ENCODE measurements at places on chromosomes 13 and 19.
A peak's percentile ranks its signal among the peaks of the same experiment; 100 is the strongest.

- DNase-seq, result no peak
Observed at GRCh38 chr13:52025475-52026245, 1.2 kb downstream of the UTP14C start.

DNA sequence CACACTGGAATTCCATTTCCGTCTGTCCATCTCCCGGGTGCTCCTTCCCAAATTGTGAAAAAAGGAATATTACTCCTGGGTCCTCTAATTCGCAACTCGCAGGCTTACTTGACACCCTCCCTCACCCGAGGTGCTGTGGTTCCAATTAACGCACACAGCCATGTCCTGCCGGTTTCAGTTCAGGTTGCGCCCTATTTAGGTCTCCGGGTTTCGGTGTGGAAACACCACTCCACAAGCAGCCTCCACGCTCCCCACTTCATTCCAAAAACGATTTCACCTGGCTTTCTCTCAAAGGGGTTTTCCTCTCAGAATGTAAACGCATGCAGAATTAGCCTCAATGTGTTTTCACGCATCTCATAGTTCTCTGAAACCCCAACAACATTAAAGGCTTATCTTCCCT lies 37.9 kb downstream of the NAXD start:
- no peak for DNase-seq

- DNase-seq, result no peak
Observed at GRCh38 chr19:13537454-13537853, 31.2 kb upstream of the CACNA1A start.

DNA sequence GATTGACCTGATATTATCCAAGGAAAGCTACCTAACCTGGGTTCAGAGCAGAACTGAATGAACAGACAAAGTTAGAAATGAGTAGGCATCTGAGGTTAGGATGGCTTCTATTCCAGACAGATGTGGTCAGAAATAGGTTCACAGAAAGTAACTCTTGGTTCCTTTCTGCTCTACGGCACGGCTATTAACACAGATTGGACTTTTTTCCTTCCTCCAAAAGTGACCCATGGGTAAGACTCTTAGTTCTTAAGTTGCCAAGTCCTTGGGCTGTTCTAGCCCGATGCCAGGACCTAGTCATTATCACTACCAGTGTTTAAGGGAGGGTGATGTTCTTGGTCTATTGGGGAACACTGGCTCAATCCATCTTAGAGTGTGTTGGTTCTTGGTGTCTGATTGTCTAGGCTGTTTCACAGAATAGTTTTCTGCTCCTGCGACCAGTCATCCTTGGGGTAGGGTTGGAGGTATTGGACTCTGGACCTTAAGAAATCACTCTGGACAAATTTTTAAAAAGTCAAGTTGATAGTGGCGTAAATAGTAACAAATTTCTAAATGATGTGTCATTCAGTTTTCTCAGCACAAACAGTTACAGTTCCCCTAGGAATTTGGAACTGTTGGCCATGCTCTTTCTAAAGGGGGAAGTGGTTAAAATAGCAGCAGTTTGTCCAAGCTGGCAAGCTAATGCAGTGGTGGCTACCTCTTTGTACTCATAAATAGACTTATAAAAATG lies 60.1 kb upstream of the MYCBP2 start:
- peak; percentile 28 for DNase-seq

DNA sequence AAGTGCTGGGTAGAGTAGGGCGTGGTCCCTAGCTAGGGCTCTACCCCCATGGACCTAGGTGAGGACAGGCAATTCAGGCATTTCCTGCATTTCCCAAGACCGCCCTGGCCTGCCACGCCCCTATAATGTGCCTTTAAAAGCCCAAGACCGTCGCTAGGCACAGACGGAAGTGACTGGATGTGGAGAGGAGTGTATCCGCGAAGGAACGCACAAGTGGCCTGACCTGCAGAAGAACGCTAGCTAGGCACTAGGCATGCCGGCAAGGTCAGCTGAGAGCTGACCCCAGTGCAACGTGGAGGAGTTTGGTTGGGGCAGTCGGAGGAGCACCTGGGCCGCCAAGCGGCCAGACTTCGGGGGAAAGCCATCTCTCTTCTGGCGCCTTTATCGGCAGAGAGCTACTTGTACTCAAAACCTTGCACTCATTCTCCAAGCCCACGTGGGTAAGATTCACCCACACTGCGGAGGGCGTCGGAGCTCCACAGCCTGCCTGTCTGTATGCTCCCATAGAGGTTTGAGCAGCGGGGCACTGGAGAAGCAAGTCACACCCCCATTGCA lies 370.0 kb downstream of the FGF9 start:
- peak; percentile 20 for DNase-seq

DNA sequence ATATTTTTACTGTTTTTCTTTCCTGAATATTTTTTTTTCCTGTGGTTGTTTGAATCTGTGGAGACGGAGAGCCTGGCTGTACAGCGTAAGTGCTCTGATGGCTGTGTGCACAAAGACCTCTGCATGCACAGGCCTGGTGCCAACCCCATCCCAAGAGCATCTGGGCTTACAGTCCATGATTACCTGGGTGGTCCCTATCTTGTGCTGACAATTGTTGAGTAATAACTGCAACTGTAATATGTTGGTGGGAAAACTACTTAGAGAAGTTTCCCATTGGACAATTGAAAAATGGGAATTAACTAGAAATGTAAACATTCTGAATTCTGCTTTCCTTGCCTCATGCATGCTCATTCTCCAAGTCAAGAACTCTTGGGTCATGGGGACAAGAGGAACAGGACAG lies 268.7 kb downstream of the SHISA2 start:
- DNase-seq, result no peak

GRCh38 chr13:97133955-97134354 lies 88.2 kb upstream of the MBNL2 start:
- DNase-seq, result no peak

DNA sequence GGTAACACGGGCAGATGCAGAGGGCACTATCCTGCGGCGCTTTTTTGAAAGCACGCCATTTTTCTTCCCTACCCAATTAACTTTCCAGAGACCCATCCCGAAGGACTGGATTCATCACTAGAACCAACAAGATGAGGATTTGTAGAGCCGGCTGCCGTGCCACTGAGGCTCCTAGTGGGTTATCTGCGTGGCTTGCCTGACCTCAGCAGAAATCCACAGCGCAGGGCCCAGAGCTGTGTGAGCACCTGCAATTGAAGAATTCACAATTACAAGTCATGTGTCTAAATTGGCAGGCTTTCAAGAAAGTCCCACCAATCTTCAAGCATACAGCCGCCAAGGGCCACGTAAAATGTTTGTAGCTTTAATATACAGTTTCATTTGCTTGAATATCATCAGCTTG lies 75.5 kb downstream of the ALOX5AP start:
- no peak for DNase-seq

- DNase-seq, result no peak
Observed at GRCh38 chr19:20044663-20045062, 5.4 kb upstream of the ZNF682 start.

DNA sequence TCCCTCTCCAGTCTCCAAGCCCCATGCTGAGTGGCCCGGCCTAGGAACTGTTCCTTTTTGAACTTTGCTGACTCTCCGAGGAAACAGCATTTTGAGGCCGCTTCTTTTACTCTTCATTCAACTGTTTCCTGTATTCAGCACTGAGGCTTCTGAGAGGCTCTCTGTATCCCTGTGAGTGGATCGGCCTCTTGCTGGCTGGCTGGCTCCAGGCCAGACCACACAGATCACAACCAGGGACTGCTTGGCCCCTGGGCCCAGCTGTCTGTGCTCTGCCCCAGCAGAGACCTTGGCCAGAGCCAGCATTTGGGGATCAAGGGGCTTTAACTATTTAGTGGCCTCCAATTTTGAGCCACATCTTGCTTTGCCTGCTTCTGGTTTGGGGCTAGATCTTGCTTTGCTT lies 75.6 kb upstream of the KL start:
- DNase-seq, result no peak

- DNase-seq, result no peak
Observed at GRCh38 chr13:82323101-82323500, 1559.2 kb downstream of the SLITRK1 start.

GRCh38 chr13:20610006-20610405 lies 43.0 kb downstream of the IFT88 start:
- no peak for DNase-seq

DNA sequence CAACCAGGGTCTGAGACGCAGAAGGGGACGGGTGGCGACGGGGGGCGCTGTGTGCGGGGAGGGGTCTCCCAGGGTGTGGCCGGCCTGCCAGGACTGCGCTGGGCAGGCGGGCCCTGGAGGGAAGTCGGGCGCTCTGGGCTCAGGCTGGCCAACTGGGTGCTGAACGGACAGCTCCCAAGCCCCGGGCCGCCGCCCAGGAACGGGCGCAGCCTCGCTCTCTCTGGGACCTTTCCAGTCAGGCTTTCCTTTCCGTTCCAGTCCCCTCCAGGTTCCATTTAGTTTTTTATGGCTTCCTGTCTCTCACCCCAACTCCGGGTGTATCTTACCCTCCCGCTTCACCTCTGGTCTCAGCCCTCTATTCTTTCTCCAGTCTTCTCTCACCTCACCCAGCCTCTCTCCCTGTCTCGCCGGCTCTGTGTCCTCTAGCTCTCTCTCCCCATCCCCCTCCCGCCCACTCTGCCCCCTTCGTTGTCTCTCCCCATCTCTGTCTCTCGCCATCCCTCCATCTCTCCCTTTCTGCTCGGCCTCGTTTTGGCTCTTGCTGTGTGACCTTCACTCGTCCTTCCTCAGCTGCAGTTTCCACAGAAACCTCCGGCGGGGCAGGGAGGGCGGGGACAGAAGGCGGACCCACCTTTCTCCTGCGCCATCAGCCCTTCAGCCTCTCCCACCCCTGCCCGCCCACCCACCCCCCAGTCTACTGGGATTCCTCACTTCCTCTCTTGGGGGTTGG lies 3.3 kb upstream of the ATP1A3 start:
- peak; percentile 80 for DNase-seq

- DNase-seq, result peak; percentile 74
Observed at GRCh38 chr19:1470305-1471009, 8.6 kb downstream of the C19orf25 start.

DNA sequence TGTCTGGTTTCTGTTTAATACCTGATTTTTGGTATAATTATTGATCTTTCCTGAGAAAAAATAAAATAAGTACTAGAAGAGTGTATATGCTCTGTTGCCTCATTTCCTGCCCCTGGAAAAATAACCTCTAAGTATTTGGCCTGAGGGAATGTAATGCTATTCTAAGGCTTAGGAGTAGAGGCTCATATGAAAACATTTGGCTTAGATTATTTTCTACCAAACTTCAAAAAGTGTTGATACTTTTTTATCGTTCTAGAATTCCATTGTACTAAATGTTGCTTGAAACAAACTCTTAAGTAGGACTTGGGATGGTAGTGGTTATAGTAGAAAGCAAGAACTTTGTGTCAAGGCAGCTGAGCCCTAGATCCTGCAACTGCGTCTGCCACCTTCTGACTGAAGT lies 57.8 kb downstream of the COG3 start:
- DNase-seq, result no peak

DNA sequence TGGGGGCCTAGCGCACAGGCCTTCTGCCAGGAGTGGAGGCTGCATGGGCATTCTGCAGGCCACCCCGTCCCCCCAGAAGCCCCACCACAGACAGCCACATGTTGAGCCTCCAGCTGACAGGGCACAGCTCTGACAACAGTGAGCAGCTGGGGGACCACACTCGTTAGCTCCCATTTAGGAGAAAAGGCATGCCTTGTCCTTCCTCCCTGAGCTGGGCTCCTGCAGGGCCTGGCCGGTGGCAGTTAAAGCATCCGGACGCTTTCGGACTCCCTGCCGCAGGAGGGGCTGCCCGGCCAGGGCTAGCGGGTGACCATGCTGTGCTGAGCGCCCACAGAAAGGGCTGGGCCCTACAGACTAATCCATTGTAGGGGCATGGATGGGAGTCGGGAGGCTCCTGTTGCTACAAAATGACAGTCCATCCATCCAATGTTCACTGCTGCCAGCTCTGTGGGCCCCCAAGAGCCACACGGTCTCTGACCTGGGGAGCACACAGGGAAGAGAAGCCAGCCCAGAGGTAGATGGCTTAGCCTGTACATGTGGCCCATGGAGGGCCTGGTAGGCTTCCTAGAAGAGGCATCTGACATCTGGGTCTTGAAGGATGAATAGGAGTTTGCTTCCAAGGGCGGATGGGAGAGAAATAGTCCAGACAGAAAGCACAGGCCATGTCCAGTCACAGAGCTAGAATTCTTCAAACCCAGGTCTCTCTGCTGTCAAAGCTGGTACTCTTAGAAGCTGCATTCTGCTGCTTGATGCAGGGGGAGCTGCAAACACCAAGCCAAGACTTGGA lies 116.5 kb upstream of the VSTM2B start:
- DNase-seq, result no peak

- no peak for DNase-seq
Observed at GRCh38 chr13:24110011-24110410, 50.5 kb upstream of the SPATA13 start.

GRCh38 chr13:53015971-53016370 lies 12.6 kb upstream of the OLFM4 start:
- DNase-seq, result no peak

- peak; percentile 88 for DNase-seq
Observed at GRCh38 chr19:861756-862580, 2.5 kb downstream of the CFD start.

DNA sequence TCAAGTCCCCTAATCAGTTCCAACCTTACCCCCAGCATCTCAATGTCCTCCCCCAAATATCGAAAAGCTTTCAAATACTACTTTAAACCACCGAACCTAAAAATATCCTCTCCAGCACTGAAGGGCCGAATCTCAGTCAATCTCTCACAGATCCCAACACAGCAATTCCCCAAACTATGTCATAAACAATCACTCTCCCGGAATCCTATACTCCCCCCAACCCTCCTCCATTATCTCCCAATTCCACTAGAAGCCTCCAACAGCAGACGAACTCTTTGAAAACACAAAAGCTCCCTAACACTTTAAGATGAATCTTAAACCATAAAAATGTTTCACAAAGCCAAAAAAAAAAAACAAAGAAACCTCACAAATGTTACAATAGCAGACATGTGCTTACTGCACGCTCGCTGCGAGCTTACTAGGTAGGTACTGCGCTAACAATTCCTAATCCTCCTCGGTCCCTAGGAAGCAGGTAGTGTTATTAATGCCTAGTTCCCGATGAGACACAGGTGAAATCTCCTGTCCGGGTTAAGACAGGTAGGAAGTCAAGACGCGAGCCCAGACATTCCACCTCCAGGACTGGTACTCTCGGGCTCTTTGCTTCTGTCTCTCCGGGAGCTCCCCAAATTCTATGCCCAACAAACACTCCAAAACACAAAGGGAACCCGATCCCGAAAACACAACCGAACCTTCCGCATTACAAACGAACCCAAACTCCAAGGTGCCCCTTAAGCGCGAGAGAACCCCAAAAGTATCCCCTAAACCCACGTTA lies 14.2 kb downstream of the FBXO46 start:
- DNase-seq, result no peak

DNA sequence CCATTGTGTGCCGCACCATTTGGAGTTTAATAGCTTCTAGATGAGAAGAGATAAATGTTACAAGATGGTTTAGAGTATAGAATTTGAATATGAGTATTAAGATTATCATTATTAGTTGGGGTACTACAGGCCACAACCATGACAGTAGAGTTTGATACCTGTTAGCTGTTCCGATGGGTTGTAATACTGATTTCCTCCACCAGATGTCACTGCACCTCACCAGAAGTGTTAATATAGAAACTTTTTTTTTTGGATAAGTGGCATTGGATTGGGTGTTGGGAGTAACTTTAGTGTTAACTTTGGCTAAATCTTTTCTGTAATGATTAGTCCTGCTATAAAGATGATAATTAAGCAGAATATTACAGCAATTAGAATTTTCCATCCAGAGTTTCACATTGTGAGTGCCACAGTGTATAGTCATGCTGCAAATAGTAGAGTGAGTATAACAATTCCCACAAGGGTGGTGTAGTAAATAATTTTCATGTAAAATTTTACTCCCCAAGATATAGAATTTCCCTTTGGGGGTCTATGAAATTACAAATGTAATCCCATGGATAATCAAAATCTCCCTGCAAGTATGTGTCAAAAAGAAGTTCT lies 56.3 kb downstream of the PSG3 start:
- peak; percentile 16 for DNase-seq

GRCh38 chr19:39817888-39818561 lies 15.9 kb downstream of the DYRK1B start:
- no peak for DNase-seq
